ENCODE measurements at places on chromosomes 5 and 9.

- no peak for DNase-seq
Measured at GRCh38 chr5:155475318-155475717, 461.8 kb downstream of the KIF4B start.

GRCh38 chr5:110441035-110441434 is 285.4 kb downstream of the TMEM232 start:
- DNase-seq, result no peak

DNA sequence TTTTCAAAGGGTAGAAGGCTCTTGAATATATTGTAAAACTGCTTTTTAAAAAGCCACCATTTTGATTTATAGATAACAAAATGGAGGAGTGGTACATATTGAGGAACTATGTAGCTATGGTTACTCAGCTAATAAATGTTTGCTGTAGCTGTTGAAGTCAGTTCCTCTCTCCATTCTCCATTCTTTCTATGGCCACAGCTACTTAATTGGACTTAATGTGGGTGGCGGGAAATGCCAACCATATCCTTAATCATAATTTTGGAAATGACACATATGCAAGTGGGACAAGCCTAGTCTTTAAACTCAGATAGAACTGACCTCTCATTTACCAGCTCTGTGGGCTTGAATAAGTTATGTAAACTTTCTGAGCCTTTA is 10.6 kb downstream of the CDKN2A start:
- DNase-seq, result no peak

GRCh38 chr5:73304381-73304780 is 131.4 kb downstream of the TMEM174 start:
- DNase-seq, result no peak

- no peak for DNase-seq
Measured at GRCh38 chr9:136995772-136996311, 526 bp downstream of the CLIC3 start.

- DNase-seq, result no peak
Measured at GRCh38 chr5:76674330-76675066, 41.4 kb upstream of the F2R start.

DNA sequence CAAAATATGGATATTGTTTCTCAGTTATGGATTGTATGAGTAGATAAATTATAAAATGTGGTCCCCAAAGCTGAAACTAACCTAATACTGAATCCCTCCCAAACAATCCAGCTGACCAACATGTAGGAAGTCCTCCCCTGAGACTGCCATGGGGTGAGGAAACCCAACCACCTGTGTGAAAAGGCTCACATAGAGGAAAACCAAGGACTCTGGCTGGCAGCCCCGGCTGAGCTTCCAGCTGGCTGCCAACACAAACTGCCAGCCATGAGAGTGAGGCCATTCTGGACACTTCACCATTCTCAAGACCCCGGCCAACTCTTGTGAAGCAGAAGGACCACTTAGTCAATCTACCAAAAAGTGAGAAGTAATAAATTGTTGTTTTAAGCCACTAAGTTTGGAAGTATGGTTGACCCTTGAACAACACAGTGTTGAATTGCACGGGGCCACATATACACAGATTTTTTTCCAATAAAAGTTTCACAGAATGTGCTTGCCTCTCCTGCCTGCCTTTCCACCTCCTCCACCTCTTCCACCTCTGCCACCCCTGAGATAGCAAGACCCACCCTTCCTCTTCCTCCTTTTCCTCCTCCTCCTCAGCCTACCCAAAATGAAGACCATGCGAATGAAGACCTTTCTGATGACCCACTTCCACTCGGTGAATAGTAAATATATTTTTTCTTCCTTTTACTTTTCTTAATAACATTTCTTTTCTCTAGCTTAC is 15.3 kb upstream of the NRG2 start:
- DNase-seq, result no peak

DNA sequence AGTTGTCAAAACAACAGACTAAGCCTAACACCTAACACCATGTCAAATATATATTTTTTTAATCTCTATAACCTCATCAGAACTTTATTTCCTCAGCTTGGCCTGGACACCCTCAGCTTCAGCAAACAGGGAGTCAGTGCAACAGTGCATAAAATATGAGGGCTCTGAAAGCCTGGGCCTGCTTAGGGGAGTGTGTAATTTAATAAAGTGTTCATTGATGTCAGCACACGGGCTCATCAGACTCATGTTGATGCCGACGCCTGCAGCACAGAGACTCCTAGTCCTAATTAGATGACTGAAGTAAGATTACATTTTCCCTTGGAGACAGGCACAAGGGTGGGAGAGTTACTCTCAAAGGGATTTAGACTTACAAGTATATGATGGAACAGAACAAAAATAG is 37.8 kb downstream of the CDH10 start:
- no peak for DNase-seq

DNA sequence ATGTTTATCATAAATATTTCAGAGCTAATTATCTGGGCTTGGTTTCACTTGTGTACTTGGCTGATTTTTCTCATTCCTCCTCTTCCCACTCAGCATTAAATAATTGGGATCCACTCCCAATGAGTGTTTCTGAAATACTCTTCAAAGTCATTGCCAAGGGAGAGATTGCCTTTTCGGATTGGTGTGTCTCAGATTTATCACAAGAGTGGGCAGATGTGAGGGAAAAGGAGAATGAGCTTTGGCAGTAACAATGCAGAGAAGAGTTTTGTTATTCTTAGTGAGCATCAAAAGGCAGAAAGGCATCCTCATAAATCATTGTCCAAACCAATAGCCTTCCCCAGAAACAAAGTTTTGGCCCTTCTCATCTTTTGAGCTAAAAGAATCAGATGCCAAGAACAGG is 79.2 kb downstream of the SEMA5A start:
- DNase-seq, result no peak

All from stimulated activated CD8-positive, alpha-beta memory T cell treated with anti-CD3 and anti-CD28 coated beads, Interleukin-7, amount 100 ng/mL, for 1 hour (primary cell).